Ammon's horn (tissue), 1 donor: ENCODE measurements at places on chromosomes 1 and 21.

DNA sequence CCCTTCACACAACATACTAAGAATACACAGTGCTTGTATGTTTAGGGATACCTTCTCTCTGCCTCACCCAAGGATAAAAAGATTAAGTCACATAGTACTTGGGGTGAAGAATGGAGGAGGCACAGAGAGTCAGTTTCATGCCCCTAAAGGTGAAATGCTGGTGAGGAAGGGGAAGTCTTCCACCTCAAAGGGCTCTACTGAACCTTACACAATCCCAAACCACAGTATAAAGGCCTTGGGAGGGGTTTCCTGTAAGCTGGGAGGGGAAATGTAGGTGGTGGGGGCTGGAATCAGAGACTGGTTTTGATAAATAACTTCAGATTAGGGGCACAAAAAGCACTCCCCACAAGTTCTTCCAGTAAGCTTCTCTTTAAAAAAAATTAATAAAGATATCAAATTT is 3.5 kb downstream of the MINDY1 start:
- no peak for DNase-seq

DNA sequence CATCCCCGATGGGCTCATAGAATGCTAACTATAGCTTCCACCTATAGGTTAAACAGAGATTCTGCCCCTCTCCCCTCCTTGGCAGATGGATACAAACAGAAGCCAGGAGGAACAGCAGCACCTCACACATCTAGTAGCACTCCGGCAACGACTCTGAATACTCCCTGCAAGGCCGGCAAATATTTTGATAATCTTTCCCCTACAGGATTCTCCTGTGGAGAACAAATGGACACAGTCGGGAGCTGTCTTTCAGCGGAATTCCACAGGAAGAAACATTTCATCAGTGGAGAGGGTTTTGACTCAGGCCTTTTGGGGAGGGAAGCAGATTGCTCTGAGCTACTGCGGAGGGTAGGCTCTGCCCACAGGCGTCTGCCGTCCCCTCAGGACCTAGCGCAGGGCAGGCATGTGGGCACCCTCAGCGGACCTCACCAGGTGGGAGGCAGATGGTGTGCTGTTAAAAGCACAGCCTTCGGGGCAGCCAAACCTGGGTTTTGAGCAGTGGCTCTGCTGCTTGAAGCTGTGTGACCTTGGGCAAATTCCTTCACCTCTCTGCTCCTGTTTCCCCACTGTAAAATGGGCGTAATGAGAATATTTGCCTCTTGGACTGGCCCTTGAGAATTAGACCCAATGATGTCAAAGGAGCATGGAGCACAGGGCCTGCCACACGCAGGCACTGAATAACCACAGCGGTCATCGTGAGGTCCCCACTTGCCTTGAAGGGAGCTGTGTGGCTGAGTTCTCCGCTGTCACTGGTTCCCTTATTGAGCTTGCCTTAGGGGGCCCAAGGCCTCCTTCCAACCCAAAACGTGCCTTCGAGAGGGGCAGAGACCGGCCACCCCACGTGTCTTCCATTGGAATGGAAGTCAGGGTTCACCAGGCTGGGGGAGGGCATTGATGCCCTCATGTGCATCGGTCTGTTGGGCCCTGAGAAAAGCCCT is 19.2 kb upstream of the BCAR3 start:
- DNase-seq, result no peak

DNA sequence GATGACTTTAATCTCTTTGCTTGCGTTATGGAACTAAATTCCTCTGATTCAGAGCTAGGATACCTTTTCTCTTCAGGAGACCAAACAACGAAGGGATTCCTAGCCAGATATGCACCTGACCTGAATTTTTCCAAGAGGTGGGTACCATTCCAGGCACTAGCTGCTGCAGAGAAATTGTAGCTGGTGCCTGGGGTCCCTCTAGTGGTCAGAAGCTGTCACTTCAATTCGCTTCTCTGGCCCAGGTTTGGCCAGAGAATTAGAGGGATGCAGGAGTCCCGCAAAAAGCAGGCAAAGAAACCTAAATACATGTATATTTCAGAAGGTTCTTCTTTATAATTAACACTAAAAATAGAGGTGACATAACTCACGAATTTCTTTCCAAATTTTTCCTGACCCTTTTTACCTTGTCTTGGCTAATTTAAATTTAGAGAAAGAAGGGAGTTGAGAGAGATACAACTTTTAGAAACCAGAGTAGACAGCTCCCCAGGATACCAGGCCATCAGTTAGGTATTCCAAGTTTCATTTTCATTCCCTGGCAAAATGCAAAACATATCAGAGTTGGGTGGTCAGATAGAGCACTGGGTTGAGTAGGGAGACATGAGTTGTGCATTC is 9.6 kb downstream of the ACKR1 start:
- peak; percentile 71 for DNase-seq

- DNase-seq, result no peak
Measured at GRCh38 chr1:33516891-33517567, 44.6 kb downstream of the ZSCAN20 start.

DNA sequence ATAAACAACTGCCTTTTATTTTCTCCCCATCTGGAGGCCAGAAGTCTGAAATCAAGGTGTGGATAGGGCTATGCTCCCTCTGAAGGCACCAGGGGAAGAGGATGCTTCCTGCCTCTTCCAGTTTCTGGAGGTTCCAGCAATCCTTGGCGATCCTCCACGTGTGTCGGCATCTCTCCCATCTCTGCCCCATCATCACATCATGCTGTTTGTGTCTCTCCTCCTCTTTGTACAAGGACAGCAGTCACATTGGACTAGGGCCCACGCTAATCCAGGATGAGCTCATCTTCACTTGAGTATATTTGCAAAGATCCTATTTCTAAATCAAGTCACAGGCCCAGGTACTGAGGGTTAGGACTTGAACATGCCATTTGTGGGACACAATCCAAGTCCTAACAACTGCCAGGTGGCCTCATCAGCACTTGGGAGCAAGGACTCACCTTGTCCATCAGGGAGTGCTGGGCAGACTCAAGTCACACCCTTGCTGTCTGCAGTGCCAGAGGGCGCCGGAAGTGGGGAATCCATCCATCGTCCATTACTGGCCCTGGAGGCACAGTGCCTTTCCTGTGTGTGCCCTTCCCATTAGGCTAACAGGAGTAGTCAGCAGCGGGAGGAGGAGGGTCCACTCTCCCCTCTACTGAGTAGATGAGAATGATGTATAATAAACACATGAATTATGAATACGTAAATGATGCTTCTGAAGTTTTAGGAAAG is 185.4 kb upstream of the AJAP1 start:
- peak; percentile 42 for DNase-seq

DNA sequence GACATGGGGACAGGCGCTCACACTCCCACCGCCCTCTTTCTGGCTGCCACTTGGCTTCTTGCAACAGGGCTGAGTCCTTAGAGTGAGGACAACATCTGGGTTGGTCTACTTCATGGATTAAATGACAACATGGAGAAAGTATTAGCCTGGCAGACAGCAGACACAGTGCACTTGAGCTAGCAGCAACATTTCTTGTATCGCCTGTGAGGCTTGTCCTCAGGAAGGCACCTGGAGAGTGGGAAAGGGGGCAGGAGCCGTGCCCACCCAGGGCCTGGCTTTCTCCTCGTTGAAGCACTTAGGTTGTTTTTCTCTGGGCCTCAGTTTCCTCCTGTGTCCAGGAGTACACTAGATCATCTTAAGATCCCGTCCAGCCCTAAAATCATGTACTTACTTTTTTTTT is 3.7 kb downstream of the ELF3 start:
- no peak for DNase-seq
